ENCODE measurements at places on chromosomes 6 and 20.

- no peak for DNase-seq
Observed at GRCh38 chr6:131419702-131420101, 153.3 kb upstream of the ARG1 start.

- no peak for DNase-seq
Observed at GRCh38 chr6:30820193-30820592, 64.1 kb upstream of the DDR1 start.

DNA sequence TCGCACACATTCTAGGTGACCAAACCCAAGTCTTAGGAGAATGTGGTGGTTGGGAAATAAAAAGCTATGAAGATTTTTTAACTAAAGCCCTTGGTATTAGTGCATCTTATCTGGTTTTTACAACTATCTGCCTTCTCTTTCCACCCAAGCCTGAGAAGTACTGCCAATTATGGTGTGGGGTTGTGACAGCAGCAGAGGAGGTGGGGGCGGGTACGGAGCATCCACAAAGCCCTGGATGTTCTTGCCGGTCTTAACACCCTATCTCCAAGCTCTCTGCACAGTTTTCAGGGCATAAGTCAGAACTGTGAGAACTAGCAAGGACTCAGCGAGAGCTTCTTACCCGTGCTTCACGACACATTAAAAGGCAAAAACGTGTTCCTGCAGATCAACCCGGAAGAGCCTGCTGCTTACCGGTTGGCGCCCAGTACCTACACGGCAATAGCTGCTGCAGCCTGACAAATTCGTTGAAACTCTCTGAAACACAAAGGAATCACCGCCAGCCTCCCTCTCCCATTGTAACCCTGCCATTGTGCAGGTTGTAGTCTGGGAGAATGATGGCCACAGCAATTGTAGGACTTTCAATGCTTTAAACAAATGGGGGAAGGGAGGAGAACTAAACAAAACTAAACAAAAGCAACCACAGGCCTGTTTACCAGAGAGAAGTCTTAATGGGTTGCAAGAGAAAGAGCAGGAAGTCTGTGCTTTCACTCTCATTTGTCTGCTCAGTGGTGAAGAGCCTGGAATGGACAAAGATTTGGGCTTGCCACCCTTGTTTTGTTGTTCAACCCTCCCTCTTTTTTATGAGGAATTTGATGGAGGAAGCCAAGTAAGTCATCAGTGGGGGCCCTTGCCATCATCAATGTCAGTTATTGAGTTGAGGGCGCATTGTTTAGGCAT, 461.0 kb upstream of the JARID2 start:
- DNase-seq: peak; percentile 55

DNA sequence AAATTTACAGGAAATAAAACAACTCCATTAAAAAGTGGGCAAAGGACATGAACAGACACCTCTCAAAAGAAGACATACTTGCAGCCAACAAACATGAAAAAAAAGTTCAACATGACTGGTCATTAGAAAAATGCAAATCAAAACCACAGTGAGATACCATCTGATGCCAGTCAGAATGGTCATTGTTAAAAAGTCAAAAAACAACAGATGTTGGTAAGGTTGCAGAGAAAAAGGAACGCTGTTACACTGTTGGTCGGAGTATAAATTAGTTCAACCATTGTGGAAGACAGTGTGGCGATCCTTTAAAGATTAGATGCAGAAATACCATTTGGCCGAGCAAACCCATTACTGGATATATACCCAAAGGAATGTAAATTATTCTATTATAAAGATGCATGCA, 858.0 kb upstream of the FLRT3 start:
- no peak for DNase-seq

GRCh38 chr6:3726421-3726820, 25.1 kb downstream of the PXDC1 start:
- DNase-seq: no peak

- no peak for DNase-seq
Observed at GRCh38 chr6:21208796-21209186, 384.8 kb upstream of the SOX4 start.

GRCh38 chr20:19423097-19423899, 210.9 kb downstream of the SLC24A3 start:
- DNase-seq: no peak

DNA sequence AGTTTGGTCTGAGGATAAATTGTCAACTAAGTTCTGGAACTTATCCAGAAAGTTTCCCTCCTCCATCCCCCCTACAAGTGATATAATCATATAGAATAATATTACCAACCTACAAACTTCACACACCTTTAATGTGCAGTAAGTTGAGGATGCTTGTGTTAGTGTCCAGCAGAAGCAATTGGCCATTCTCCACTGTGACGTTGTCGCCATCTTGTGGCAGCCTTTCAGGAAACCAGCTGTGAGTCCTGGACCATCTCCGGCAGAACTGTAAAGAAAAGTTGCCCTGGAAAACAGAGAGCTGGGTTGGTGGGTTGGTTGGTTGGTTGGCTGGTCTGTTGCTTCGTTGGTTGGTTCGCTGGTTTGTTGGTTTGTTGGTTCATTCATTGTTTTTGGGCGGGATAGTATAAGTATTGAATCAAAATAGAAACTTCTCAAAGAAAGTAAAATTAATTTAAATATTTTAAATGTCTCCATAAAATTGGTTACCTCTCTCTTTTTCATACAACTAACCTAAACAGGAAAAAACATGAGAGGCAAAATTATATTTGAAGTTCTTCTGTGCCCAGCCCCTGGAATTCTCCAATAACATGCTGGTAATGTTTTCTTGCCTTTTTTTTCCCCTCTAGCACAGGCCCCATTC, 127.5 kb downstream of the PKHD1 start:
- DNase-seq: peak; percentile 7

- no peak for DNase-seq
Observed at GRCh38 chr6:17281497-17282481, 628 bp downstream of the RBM24 start.

- no peak for DNase-seq
Observed at GRCh38 chr6:115078555-115078954, 735.7 kb upstream of the HS3ST5 start.

DNA sequence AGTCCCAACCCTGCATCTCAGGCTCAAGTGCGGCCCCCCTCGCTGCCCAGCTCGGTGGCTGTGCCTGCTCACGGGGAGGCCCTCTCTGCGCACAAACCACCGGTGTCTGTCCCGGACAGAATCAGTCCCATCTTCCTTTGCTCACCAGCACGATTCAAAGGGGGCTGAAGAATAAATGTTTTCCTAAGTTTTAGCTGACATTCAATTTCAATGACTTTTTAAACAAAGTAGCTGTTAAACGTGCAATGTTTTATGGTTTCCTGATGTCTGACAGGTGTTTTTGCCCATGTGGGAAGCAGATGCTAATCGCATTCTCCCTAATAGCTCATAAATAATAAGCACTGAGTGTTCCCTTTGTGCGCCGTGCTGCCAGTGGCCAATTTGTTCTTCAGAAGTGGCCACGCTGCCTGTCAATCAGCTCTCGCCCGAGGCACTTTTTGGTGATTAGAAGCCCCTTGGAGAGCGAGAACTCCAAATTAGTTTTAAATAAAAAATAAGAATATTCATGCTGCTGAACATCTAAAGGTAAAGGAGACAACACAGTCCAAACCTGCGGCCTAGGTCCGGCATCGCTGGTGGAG, 26.3 kb downstream of the BHLHE23 start:
- no peak for DNase-seq

DNA sequence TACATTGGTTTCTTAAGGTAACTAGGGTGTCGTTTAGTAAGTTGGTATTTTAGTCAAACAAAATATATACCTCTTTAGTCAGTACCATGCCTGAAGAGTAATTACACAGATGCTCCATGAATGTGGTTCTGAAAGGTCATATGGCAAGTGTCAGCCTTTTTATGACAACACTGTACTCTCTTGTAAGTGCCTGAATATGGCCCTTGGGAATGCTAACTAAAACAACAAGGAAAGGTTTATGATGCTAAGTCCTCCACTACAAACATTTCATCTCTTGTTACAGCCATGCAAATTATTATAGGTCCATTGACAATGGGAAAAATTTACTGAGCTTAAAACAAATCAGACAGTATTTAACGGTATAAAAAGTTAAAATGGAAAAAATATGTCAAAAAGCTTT, 39.0 kb upstream of the SUPT3H start:
- DNase-seq: no peak

GRCh38 chr6:166565084-166565967, 21.2 kb downstream of the RAMACL start:
- no peak for DNase-seq

- no peak for DNase-seq
Observed at GRCh38 chr6:143527677-143528076, 16.2 kb upstream of the FUCA2 start.

GRCh38 chr6:110217266-110217665, 37.0 kb downstream of the CDC40 start:
- no peak for DNase-seq

DNA sequence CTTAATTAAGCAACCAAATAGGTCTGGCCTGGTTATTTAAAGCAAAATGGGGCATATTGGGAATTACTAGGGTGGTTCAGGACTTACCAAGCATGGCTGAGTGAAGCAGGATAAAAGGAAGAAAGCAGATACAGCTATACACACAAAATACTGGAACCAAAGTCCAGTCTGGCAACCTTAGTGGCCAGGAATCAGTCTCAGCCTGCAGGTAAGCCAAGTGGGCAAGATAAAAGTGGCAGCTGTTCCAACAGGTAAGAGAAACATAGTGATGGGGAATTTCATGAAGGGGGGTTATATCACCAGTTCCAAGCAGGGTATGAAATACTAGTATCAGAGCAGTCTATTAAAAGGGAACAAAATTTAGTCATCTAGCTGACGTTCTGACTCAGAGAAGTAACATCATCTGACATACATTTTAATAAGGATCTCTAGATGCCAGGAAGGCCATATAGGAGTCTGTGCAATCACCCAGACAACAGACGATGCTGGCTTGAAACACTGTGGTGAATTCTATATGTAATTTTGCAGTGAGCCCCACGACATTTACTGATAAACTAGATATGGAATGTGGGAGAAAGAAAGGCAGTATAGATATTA, 292.1 kb upstream of the HSF2 start:
- DNase-seq: no peak

DNA sequence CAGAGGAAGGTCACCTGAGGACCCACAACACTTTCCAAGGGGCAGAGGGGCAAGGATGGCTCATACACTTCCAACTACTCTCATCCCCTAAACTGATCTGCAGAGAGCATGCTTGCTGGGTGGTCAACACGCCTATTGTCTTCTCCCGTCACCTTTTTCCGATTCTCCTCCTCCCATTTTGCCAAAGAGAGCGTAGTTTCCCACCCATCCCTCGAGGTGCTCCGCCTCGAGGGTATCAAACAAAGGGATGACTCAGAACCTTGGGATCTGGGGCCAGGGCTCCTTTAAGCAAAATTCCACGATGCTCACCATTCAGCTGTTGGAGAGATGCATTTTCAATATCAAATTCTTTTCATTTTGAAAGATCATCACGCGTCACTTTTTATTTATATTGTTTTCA, 507.5 kb upstream of the SULF2 start:
- DNase-seq: no peak

DNA sequence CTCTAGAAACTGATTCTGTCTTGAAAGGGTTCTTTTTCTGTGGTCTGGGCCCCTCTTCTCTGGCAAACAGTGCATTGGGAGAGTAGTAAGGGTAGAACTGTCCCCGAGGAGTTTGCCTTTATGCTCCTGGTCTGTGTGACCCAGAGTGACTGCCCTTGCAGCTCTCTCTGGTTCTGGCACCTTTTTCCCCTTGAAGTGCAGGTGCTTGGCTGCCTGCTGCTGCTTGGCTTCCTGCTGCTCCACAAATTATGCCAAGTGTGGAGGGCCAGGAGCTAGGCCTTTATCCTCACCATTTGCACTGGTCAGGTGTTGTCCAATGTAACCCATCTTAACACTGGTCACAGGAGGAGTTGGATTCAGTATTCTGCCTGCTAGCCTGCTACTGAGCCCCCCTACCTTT, 11.2 kb downstream of the KIZ start:
- DNase-seq: no peak

GRCh38 chr6:1482381-1483166, 93.2 kb downstream of the FOXF2 start:
- DNase-seq: no peak

- DNase-seq: no peak
Observed at GRCh38 chr20:57795342-57795697, 85.5 kb upstream of the PMEPA1 start.

DNA sequence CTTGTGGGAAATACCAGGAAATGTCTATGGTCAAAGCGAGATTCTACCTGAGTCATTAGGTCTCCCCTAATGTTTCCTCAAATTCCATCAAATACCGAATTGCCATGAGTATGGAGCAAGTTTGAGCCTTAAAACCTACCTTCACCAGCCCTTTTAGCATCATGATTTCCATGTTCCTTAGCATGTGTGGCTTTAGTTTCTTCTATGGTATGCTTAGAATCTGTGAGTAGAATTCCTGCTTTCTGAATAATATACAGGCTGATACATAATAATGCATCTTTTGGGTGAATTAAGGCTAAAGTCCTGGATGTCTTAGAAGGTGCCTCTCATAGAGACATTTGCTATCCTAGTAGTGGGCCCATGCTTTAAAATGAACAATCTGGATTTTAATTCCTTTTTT, 32.0 kb downstream of the TSPYL4 start:
- no peak for DNase-seq

- DNase-seq: no peak
Observed at GRCh38 chr6:39367700-39368099, 45.2 kb upstream of the KCNK16 start.

- no peak for DNase-seq
Observed at GRCh38 chr20:19807191-19807945, 49.3 kb downstream of the RIN2 start.

Measured in CD4-positive, alpha-beta T cell treated with Interleukin-17A for 4 hours (primary cell).